ENCODE measurements at places on chromosomes 5 and 9. TPM values are rescaled to one million over a fixed set of nuclear protein-coding genes. Genes with fewer than 3 reads are reported as not detected.

PLAC8L1 gene
- not detected for polyA plus RNA-seq

SNX30 gene
- 0.53 TPM for polyA plus RNA-seq

SOHLH1 gene
- not detected for polyA plus RNA-seq

ANKRD33B gene
- 4.9 TPM for polyA plus RNA-seq

FOXD4L3 gene
- polyA plus RNA-seq = not detected

PRSS3 gene
- not detected for polyA plus RNA-seq

ALDH1B1 gene
- polyA plus RNA-seq = 38.5 TPM

Data from GM12878 (cell line).